ENCODE measurements at places on chromosomes 2 and 18.

DNA sequence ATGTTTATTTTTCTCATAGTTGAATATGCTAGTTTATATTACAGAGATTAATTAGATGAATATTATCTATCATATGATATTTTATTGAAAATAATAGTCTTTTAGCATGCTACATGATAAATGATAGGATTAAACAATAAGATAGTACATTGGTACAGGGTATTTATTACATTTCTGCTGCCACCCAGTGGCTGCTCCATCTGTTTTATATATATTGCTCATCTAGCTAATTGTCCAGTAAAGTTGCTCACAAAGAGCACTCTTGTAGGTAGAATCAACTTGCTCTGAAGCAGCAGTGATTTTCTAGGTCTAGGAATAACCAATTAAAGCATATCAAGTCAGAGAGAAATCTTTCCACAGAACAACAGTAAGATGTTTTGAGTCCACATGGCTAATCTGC is 183.3 kb downstream of the ASXL3 start:
- no peak for DNase-seq

DNA sequence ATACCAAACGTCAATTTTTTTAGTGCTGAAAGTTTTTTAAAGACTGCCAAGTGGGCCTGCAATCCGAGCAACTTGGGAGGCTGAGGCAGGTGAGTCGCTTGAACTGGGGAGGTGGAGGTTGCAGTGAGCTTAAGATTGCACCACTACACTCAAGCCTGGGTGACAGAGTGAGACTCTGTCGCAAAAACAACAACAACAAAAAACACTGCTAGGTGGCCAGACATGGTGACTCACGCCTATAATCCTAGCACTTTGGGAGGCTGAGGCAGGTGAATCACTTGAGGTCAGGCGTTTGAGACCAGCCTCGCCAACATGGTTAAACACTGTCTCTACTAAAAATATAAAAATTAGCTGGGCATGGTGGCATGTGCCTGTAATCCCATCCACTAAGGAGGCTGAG is 202.8 kb upstream of the COPS8 start:
- DNase-seq: no peak

DNA sequence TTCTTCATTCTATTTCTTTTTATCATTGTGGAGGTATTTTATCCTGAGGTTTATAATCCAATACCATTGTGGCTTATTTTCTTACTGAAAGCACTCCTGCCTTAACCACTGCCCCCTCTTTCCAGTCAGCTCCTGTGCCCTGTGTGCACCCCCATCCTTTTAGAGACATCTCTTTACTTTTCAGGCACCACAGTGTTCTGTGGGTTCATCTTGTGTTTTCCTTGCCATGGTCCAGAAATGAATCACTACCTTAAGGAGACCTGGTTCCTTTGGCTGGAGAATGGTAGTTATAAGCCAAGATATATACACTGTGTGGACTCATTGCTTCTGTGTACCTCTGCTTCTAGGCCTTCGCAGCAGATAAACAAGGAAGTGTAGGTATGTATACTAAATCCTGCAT is 278.3 kb downstream of the PTGR3 start:
- no peak for DNase-seq

DNA sequence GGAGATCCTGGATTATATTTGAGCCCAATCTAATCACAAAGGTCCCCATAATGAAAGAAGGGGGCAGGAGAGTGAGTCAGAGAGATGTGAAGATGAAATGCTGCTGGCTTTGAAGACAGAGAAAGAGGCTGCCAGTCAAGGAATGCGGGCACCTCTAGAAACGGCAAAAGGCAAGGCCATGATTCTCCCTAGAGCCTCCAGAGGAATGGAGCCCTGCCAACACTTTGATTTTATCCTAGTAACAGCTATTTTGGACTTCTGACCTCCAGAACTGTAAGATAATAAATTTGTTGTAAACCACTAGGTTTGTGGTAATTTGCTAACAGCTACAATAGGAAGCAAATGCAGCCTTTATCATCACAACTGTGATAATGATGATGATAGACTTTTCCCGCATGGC is 32.9 kb downstream of the LBH start:
- no peak for DNase-seq

- no peak for DNase-seq
Measured at GRCh38 chr2:16478434-16479210, 187.0 kb downstream of the CYRIA start.

- DNase-seq: no peak
Measured at GRCh38 chr2:76930056-76930744, 592.0 kb downstream of the LRRTM4 start.

DNA sequence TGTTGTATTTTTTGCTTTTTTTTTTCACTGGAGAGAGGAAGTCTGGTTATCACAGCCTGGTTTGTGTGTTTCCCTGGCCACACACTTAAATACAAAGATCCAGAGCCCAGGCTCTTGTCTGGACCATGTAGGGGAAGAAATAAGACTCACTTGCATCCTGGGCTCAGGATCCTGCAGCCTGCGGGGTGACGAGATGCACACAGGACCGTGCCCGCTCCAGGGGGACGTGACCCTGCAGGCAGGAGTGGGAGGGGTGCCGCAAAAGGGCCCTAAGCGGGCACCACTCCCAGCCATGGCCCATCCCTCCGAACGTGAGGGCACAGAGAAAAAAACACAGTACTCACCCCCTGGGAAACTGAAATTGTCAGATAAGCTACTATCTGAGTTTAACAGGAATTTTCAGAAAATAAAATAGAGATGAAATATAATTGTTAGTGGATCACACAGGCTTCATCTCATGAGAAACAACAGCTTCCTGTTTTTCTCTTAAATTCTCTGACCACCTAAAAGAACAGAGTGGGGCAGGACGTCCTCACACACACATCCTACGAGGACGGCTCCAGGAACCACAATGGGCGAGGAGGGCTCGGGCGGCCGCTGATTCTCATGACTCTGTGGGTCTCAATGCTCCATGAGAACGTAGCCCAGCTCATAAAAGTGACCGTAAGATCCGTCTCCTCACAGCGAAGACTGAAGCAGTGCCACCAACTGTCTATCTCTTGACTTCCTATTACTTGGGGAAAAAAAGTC is 142.6 kb upstream of the ALKAL2 start:
- DNase-seq: no peak

- no peak for DNase-seq
Measured at GRCh38 chr2:158687315-158687714, 107.8 kb upstream of the DAPL1 start.

DNA sequence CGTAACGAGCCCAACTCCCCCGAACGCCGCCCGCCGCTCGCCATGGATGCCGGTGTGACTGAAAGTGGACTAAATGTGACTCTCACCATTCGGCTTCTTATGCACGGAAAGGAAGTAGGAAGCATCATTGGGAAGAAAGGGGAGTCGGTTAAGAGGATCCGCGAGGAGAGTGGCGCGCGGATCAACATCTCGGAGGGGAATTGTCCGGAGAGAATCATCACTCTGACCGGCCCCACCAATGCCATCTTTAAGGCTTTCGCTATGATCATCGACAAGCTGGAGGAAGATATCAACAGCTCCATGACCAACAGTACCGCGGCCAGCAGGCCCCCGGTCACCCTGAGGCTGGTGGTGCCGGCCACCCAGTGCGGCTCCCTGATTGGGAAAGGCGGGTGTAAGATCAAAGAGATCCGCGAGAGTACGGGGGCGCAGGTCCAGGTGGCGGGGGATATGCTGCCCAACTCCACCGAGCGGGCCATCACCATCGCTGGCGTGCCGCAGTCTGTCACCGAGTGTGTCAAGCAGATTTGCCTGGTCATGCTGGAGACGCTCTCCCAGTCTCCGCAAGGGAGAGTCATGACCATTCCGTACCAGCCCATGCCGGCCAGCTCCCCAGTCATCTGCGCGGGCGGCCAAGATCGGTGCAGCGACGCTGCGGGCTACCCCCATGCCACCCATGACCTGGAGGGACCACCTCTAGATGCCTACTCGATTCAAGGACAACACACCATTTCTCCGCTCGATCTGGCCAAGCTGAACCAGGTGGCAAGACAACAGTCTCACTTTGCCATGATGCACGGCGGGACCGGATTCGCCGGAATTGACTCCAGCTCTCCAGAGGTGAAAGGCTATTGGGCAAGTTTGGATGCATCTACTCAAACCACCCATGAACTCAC is 673 bp downstream of the PCBP1 start:
- DNase-seq: no peak

DNA sequence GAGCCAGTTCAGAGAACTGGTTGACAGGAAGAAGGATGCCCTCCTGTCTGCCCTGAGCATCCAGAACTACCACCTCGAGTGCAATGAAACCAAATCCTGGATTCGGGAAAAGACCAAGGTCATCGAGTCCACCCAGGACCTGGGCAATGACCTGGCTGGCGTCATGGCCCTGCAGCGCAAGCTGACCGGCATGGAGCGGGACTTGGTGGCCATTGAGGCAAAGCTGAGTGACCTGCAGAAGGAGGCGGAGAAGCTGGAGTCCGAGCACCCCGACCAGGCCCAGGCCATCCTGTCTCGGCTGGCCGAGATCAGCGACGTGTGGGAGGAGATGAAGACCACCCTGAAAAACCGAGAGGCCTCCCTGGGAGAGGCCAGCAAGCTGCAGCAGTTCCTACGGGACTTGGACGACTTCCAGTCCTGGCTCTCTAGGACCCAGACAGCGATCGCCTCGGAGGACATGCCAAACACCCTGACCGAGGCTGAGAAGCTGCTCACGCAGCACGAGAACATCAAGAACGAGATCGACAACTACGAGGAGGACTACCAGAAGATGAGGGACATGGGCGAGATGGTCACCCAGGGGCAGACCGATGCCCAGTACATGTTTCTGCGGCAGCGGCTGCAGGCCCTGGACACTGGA is 92.5 kb upstream of the EML6 start:
- DNase-seq: no peak

- DNase-seq: no peak
Measured at GRCh38 chr2:38653715-38654527, 12.0 kb upstream of the GALM start.

DNA sequence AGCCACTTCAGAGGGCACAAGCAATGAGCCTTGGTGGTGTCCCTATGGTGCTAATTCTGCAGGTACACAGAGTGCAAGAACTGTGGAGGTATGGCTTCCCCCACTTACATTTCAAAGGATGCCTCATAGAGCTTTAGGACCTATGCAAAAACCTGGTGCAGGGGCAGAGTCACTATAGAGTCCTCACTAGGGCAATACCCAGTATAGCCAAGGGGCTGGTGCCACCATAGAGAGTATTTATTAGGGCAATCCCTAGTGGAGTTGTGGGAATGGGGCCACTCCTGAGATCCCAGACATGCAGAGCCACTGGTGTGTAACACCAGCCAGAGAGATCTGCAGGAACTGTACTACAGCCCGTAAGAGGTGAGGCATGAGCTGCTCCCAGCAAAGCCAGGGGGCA is 312.2 kb downstream of the SLC4A3 start:
- no peak for DNase-seq

DNA sequence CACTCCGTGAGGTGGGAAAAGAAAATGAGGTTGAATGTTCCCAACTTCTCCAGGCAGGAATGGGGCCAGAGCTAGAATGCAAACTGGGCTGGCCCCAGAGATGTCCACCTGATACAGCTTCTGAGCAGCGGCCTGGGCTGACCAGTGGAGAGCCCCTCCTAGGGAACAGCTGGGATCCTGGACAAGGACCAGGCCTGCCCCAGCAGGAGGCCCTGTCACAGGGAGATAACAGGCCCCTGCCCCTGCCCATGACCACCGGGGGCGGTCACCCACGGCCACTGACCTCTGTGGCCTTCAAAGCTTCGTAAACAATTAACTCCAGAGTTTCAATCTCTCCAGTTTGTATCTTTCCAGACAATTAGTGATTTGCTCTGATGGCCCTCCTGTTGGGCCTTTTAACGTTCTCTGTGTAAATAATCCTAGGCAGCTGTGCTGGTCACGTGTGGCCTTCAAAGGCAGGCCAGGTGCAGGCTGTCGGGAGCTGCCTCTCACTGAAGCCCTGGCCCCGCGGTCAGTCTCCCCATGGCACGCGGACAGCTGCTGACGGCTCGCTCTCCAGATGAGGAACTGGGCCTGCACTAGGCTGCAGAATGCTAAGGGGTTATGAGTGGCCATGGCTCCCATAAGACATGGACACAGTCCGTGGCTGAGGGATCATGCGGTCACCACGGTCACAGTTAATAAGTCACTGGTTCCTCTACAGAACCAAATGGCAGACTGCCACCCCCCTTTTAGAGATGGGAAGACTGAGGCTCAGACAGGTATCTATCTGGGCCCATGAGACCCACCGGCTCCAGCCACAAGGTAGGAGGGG is 9.2 kb downstream of the HS6ST1 start:
- no peak for DNase-seq

GRCh38 chr2:229081411-229081810 is 189.7 kb downstream of the PID1 start:
- DNase-seq: no peak

GRCh38 chr18:13982126-13982525 is 66.8 kb upstream of the MC2R start:
- DNase-seq: no peak

DNA sequence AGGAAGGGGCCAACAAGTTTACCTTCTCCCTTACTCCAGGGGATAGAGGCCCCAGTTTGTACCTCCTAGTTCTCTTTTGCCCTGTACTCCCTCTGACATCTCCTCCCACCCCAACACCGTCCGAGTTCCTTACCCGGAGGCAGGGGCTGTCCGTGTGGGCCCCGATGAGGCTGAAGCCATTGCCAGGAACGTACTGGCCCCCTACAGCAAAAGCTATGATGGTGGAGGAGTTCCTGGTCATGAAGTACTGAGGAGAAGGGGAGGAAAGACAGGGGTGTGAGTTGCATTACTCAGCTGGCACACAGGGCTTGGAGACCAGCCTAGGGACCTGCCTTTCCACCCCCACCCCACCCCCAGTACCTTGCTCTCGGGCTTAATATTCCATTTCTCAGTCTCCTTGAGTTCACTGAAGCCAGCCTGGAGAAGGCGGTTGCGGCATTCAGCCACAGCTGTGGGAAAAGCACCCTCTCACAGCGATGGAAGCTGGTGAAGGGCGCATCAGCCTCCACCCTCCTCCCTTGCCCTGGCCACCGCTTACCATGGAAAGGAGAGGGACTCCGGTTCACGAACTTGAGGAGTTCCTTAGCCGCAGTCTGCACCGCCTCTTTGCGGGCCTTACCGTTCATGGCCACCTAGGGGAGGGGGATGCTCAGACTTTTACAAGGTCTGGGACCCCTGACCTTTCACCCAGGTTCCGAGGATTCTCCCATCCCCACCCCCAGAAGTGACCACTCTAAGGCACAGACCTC is 1.0 kb downstream of the DNPEP start:
- no peak for DNase-seq

- no peak for DNase-seq
Measured at GRCh38 chr2:106113361-106113966, 80.6 kb downstream of the UXS1 start.

DNA sequence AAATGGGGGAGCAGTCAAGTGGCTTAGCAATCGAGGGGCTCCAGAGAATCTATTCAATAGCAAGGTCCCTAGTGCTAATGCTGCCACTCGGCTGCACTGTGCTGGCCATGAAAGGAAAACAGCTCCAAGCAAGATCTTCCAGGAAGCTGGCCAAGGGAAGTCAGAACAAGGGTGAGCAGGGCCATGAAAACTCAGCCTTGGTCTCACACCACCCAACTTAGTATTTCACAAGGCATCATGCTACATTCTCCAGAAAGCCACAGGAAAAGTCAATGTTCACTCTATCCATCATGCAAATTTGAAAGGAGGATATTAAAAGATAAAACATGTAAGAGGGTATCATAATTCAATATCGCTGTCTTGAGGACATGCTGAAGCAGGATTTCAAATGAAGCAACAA is 35.7 kb downstream of the NRP2 start:
- no peak for DNase-seq
